Chondrocyte (in vitro differentiated cells): ENCODE measurements at places on chromosomes 7 and 10. TPM values are rescaled to one million over a fixed set of nuclear protein-coding genes. Genes with fewer than 3 reads are reported as not detected.

GRCh38 chr7:50943482-50943881, 160.8 kb upstream of the GRB10 start:
- H3K36me3 ChIP-seq = no peaks in the 10 kb centered on the region
- no peak overlapping the region for H3K27ac ChIP-seq
- H3K27me3 ChIP-seq = peaks cover 5% of the 10 kb centered on the region
- no peak overlapping the region for H3K4me3 ChIP-seq
- DNase-seq = no peak
- peaks cover 13% of the 10 kb centered on the region for H3K4me1 ChIP-seq

Gene FAM131B
- total RNA-seq = 3.0 to 4.0 TPM (median 3.1 TPM) in 3 replicates

- H3K4me3 ChIP-seq = no peak overlapping the region
- DNase-seq = no peak
- H3K36me3 ChIP-seq = peaks cover 2% of the 10 kb centered on the region
- H3K27ac ChIP-seq = no peak overlapping the region
These were observed 372.7 kb upstream of the CDC14C start for GRCh38 chr7:48551652-48552051.

DNA sequence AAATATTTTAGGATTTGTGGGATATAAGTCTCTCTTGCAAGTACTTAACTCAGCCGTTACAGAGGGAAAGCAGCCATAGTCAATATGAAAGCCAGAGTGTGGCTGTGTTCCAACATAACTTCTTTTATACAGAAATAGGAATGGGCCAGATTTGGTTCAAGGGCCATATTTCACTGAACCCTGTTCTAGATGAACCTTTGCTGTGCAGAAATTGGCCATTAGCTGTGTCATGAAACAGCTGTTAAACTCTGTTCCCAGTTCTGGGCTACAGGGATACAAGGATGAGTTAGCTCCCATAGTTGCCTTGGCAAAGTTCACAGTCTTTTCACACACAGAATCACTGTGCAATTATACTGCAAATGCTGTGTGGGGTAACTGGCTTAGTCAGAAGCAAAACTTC, 213.9 kb upstream of the LRRN3 start:
- no peak overlapping the region for H3K27ac ChIP-seq
- peaks cover 5% of the 10 kb centered on the region for H3K4me1 ChIP-seq
- no peak for DNase-seq

GRCh38 chr7:30057741-30058140, 29.5 kb downstream of the PLEKHA8 start:
- no peak overlapping the region for H3K4me3 ChIP-seq
- DNase-seq = no peak
- no peak overlapping the region for H3K27ac ChIP-seq
- peaks cover 21% of the 10 kb centered on the region for H3K36me3 ChIP-seq

DNA sequence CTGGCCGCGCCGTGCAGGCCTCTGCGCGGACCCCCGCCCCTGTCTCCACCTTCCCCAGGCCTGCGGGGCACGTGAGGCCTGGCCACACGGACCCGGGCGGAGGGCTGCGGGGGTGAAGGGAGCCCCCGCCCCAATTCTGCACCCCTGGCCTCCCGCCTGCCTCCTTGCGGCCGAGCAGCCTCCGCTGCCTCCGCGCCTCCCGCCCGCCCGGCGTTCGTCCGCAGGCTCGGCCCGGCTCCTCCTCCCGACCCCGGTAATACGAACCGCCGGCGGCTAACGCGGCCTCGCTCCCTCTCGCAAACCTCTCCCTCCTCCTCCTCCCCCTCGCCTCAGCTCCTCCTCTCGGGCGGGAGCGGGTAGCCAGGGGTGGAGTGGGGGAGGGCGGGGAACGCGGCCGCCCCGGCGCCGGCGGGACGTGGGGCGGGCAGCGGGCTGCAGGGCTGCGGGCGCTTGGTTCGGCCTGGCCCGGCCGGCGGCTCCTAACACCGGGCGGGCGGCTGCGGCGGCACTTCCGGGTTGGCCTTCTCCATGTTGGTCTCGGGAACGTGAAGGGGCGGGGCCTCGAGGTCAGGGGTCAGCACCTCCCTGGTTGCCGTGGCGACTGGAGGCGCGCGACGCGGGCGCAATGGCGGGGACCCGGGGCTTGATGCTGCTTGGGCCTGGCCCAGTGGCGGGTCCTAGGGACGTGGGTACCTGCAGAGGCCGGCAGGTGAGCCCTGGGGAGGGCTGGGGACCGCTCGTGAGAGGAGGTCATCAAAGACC, at the start of gene RAB11FIP2:
Gene RAB11FIP2 (minus strand): TSS at position 547 of the 762 bp plus-strand sequence. CDS start 778 bp downstream, outside the sequence.
- H3K4me3 ChIP-seq = peak within 1 kb of the TSS; percentile 80
- peaks cover 35% of the 10 kb centered on the region for H3K4me1 ChIP-seq
- no peaks in the 10 kb centered on the region for H3K36me3 ChIP-seq
- H3K27ac ChIP-seq = peak within 1 kb of the TSS; percentile 92
- peak; percentile 97 for DNase-seq

DNA sequence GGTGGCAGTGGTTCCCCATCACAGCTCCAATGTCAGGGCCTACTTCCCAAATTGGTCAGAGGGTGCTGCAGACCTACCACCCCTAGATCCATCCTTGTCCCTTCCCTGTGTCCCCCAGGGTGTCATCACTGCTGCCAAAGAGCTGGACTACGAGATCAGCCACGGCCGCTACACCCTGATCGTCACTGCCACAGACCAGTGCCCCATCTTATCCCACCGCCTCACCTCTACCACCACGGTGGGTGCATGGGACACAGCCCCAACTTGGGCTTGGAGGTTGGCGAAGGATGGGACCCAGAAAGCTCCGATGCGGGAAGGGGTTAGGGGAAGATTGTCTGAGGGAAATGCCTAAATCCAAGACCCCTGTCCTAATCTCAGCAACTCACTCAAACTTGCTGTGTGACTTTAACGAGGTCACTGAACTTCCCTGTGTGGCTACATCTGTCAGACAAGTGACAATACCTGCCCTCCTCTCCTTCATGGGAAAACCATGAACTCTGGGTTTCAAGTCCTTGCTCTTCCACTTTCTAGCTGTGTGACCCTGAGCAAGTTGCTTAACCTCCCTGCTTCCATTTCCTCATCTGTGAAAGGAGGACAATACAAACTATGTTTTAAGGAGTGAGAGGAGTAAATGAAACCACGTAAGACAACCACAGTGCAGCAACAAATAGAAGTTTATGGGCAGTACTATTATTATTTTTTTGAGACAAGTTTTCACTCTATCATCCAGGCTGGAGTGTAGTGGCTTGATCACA, 4.9 kb upstream of the VSIR start:
- peaks cover 10% of the 10 kb centered on the region for H3K4me1 ChIP-seq
- no peak overlapping the region for H3K4me3 ChIP-seq

DNA sequence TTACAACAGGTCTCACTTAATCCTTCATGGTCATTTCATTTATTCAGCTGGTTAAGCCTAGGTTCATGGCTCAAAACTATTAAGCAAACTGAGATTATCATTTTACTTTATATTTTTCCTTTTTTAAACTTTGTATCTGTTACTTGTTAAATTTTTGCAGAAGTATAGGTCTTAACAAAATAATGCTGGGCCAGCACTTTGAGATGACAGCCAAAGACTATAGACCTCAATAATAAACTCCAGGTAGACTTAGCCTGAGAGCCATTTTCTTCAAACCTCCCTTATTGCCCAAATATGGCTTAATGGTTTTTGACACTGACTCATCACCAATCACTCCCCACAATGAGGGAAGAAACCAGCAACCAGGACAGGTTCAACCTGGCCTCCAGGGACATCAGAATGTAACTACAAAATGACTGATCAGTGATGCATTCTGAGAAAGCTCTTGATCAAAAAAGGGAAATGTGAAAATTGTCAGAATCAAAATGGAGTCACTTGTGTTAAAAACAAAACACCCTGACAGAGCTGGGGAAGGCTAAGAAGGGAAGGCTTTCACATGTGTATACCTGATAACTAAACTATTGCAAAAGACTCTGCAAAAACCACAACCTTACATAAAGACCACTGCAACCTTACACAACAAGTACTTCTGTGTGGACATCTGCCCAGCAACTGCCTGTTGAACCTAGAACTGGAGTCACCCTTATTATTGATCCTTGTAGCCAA, 2.1 kb upstream of the CCDC126 start:
- peaks cover 26% of the 10 kb centered on the region for H3K4me1 ChIP-seq
- no peak overlapping the region for H3K27ac ChIP-seq
- H3K27me3 ChIP-seq = peaks cover 2% of the 10 kb centered on the region
- H3K4me3 ChIP-seq = no peak overlapping the region
- H3K36me3 ChIP-seq = no peaks in the 10 kb centered on the region

- peak overlapping the region; percentile 88 for H3K27ac ChIP-seq
- no peaks in the 10 kb centered on the region for H3K27me3 ChIP-seq
- H3K36me3 ChIP-seq = no peaks in the 10 kb centered on the region
- peaks cover 46% of the 10 kb centered on the region for H3K4me1 ChIP-seq
These were observed 57.5 kb upstream of the MGAM2 start for GRCh38 chr7:142053988-142054387.

DNA sequence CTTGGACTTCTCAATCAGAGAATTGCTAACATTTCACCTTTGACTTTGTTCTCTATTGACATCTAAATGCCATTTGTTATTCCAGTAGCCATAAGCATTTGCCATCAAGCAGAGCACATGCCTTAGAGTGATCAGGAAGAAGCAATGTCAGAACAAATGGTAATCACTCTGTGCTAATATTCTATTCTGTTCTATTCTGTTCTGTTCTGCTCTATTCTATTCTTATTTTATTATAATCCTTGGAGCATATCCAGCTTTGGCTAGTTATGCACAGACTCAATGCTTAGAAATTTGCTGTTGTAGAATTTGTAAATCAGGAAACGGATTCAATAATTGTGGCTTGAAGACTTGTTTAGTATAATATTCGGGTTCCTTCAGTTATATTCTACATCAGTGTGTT, 175.4 kb downstream of the EXOC4 start:
- H3K4me3 ChIP-seq = no peak overlapping the region
- H3K36me3 ChIP-seq = peaks cover 5% of the 10 kb centered on the region
- peaks cover 3% of the 10 kb centered on the region for H3K4me1 ChIP-seq
- H3K27me3 ChIP-seq = no peaks in the 10 kb centered on the region
- no peak for DNase-seq

- peaks cover 1% of the 10 kb centered on the region for H3K36me3 ChIP-seq
- H3K27me3 ChIP-seq = no peaks in the 10 kb centered on the region
- peak overlapping the region; percentile 95 for H3K4me3 ChIP-seq
- H3K27ac ChIP-seq = peak overlapping the region; percentile 96
- peaks cover 29% of the 10 kb centered on the region for H3K4me1 ChIP-seq
These were observed 441 bp downstream of the CCDC186 start for GRCh38 chr10:114173603-114173920.

DNA sequence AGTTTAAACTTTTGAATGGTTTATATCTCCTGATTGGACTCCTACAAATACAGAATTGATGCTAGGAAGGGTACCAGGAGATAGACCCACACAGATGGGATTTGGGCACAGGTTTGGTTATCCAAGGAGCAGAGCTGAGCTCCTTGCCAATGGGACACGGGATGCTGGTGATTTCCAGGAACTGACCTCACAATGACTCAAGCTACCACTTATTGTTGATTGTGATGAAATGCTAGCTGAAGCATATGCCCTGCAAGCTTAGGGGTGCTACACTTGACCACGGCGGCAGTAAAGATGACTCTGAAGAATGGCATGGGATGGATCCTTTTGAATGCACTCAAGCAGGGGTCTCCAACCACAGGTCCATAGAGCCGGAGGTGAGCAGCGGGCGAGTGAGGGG, 45.5 kb upstream of the VKORC1L1 start:
- no peak overlapping the region for H3K4me3 ChIP-seq
- no peak for DNase-seq
- H3K27ac ChIP-seq = no peak overlapping the region
- no peaks in the 10 kb centered on the region for H3K4me1 ChIP-seq
- no peaks in the 10 kb centered on the region for H3K36me3 ChIP-seq

DNA sequence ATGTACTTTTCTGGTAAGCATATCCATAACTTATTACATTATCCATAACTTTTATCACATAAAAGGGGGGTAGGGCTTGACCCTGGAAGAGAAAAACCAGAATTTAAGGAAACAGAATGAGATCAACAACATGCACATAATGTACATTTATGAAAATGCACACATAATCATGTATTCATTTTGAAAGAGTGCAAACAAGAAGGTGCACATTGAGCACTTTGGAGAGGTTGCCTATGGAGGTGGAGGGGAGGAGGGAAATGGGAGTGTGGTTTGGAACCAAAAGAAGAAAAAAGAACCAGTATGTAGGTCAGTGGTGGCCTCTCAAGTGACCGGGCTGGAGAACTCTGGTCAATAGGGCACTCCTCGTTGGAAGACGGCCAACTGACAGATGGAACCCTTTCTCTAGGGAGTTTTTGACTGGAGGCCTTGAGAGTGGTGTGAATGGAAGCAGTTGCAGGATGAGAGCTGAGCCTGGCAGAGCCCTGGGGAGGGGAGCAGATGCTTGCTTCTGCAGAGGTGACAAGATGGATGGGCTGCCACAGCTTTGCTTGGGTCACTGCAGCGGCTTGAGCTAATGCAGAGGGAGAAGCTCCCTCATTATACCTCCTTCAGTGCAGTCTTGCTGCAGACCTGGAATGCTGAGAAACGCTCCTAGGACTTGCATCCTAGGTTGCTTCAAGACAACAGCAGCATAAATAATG, 192.7 kb downstream of the SEC23IP start:
- DNase-seq = no peak
- no peak overlapping the region for H3K4me3 ChIP-seq
- no peak overlapping the region for H3K27ac ChIP-seq
- peaks cover 2% of the 10 kb centered on the region for H3K27me3 ChIP-seq
- H3K36me3 ChIP-seq = no peaks in the 10 kb centered on the region

Gene CPXM2
- total RNA-seq = not detected in 3 replicates

DNA sequence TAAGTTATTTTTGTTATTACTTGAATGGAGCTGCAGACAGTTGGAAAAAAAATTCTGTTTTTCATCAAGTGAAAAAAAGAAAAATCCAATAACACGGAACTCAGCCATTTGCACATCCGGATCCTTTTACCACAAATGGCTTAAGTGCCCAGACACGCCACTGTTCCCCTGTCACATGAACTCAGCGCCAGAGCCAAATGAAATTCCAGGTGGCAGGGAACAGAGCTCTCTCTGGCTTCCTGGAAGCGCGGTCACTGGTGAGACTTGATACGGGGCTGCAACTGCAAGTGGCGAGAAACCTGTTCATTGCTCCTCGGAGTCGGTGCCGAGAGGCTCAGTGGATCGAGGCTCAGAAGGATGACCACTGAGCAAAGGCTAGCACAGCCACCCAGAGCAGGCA, 60.8 kb upstream of the NPTX2 start:
- no peak overlapping the region for H3K4me3 ChIP-seq
- no peaks in the 10 kb centered on the region for H3K27me3 ChIP-seq
- DNase-seq = no peak
